ENCODE measurements at places on chromosomes 4 and X.
A peak's percentile ranks its signal among the peaks of the same experiment; 100 is the strongest.

GRCh38 chr4:143883529-143883928 is 21.8 kb downstream of the GYPE start:
- DNase-seq, result no peak

- no peak for DNase-seq
These were observed 204.9 kb upstream of the MAGEB2 start for GRCh38 chrX:30010471-30010870.

- DNase-seq, result no peak
These were observed 26.4 kb downstream of the EPGN start for GRCh38 chr4:74334636-74335035.

DNA sequence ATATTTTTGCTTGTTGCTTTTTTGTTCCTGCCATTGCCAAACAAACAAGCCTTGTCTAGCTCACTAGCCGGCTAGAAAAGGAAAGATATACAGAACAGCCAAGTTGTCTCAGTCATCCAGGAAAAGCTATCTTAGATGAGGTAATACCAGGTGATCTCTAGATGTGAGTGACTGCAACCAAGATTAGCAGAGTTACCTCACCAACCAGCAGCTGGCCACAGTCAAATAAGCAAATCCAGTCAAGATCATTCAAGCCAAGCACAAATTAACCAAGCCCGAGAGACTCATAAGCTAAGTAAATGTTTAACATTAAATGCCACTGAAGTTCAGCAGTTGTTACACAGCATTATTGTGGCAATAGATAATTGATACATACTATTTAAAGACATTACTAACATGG is 108.6 kb downstream of the CENPC start:
- no peak for DNase-seq

DNA sequence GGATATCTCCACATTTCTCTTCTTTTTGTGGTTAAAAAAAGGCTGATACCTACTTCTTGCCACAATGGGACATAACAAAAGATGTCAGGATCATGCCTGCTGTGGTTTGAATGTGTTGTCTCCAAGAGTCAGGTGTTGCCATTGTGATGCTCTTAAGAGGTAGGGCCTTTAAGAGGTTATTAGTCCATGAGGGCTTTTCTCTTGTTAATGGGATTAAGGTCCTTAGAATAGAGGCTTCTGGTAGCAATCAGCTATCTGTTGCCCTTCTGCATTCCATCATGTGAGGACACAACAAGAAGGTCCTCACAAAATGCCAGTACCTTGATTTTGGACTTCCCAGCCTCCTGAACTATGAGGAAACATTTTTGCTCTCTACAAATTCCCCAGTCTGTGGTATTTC is 191.4 kb downstream of the GBA3 start:
- no peak for DNase-seq

- DNase-seq, result no peak
These were observed 13.0 kb downstream of the CORIN start for GRCh38 chr4:47824840-47825239.

GRCh38 chr4:145497199-145498149 is 15.8 kb downstream of the SMAD1 start:
- no peak for DNase-seq

DNA sequence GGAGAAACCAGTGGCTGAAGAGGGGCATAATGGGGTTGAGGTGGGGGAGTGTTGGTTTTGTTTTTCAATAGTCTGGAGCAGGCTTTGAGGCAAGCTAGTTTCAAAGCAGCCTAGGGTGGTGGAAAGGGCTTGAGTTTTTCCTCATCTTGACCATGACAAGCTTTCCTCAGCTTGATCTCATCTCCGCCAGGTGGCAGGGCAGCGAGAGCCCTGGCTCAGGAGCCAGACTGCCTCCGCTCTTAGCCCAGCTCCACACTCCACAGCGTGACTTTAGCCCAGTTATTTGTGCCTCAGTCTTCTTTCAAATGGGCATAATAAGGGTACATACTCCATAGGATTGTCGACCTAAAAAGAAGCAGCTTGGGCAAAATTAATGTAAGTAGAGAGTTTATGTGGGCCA is 29.9 kb upstream of the SOWAHD start:
- DNase-seq, result no peak

- peak; percentile 26 for DNase-seq
These were observed 23.3 kb upstream of the TMSB4X start for GRCh38 chrX:12951595-12951975.

GRCh38 chr4:114907568-114907967 is 205.9 kb downstream of the NDST4 start:
- DNase-seq, result no peak

GRCh38 chrX:31058284-31058683 is 13.6 kb downstream of the FTHL17 start:
- DNase-seq, result no peak

DNA sequence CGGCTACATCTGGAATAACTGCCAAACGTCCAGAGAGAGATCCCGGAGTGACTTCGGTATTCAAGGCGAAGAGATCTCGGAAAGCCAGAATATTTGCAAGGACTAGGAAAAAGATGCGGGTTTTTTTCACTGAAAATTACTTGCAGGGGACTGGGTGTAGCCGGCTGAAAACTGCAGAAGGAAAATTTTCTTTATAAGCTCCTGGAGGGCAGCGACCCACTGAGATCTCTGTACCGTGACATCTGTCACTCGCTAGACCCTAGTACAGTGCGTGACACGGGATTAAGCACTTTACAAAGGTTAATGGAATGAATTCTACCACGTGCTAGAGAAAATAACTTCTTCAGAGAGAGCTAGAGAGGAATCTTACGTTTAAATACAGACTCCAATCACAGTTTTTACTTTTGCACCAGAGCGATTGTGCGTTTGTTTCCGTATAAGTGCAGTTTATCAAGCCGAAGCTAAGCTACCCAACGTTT is 1.1 kb upstream of the LCORL start:
- DNase-seq, result no peak

- no peak for DNase-seq
These were observed 123.3 kb downstream of the KLHL8 start for GRCh38 chr4:87097075-87097474.

GRCh38 chrX:14690553-14690952 is 161.2 kb downstream of the GLRA2 start:
- no peak for DNase-seq

- no peak for DNase-seq
These were observed 98.7 kb upstream of the KLHL13 start for GRCh38 chrX:118215346-118215745.

DNA sequence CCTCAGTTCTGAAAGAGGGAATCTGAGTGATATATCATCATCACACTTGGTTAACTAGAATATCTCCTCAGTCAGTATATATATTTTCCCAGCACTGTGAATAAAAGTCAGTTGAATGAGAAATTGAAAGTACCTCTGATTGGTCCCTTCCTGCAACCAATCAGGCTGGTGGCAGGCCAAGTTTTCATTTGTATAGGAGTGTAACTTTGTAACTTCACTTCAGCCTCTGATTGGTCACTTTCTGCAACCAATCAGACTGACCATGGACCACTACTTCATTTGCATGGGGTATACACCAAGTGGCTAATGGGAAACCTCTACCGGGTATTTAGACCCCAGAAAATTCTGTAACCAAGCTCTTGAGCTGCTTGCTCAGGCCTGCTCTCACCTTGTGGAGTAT is 2.0 kb upstream of the PGK1 start:
- no peak for DNase-seq

DNA sequence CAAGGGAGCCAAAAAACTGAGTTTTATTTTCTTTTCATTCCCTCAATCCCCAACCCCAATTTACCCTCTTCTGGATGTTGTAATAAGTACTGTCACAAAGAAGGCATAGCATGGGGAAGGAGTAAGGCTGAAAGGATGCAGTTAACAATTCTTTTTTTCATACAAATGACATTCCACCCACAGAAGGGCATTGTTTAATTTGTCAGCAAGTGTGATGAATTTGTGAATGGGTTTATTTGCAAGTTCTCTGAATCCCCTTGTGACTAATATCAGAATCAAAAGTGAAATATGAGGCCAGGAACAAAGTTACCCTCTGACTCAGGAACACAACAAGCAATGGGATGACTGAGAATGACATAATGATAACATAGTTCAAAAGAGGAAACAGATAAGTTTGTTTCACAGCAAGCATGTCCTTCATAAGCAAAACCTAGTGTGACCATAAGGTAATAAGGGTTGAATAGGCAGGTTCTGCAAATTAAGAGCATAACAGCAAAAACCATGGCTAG is 2.1 kb downstream of the GEMIN8 start:
- DNase-seq, result peak; percentile 45

DNA sequence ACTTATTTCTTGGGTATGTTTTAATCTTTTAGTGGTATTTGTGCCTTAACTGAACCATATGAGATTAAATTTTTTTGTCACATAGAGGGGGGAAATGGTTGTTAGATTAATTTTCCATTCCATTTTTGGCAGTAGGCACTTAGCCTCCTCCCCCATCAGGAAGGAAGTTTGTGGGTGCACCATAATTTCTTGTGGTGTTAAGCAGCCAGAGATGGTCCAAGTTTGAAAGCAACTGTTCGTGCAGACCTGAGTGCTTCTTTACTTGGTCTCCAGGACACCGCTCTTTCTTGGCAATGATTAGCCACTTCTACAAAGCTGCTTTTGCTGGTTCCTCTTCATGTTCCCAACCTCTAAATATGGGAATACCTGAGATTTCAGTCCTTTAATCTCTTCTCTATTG is 92.7 kb upstream of the RPL34 start:
- peak; percentile 40 for DNase-seq

- DNase-seq, result no peak
These were observed 12.2 kb upstream of the VMA21 start for GRCh38 chrX:151384807-151385206.

DNA sequence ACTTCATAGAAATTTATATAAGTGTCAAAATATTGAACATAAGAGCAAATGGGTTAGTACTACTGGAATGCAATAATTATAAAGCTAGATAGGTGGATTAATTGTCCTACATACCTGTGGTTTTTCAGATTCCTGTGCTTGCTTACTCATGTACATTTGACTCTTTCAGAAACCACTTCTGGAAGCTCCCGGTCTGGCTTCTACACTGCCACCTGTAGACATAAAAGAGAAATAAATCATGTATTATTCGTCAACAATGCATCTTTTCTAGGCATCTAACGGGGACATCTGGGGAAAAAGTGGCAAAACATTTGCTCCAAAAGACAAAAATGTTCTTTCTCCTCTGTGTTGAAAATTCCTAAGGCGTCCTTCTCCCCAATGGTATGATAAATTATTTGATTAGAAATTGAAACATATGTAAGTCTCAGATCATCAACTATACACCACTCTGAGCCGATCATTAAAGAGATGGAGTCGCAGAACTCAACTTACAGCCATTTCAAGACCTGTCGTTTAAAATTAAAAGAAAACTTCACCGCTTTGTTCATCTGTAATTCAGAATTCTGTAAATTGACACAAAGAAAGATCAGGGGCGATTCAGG is 648.7 kb upstream of the DIPK2B start:
- peak; percentile 62 for DNase-seq

GRCh38 chr4:38046727-38047489 is 86.7 kb downstream of the PTTG2 start:
- no peak for DNase-seq

GRCh38 chr4:135934026-135934425 is 1598.3 kb downstream of the PCDH18 start:
- no peak for DNase-seq

GRCh38 chr4:173834151-173834550 is 304.1 kb upstream of the HAND2 start:
- no peak for DNase-seq

GRCh38 chrX:42714981-42715700 is 62.8 kb downstream of the PPP1R2C start:
- DNase-seq, result peak; percentile 11

- DNase-seq, result no peak
These were observed 101.5 kb downstream of the MXRA5 start for GRCh38 chrX:3244955-3245354.

- DNase-seq, result no peak
These were observed 66.7 kb downstream of the STAG2 start for GRCh38 chrX:124028182-124028581.

DNA sequence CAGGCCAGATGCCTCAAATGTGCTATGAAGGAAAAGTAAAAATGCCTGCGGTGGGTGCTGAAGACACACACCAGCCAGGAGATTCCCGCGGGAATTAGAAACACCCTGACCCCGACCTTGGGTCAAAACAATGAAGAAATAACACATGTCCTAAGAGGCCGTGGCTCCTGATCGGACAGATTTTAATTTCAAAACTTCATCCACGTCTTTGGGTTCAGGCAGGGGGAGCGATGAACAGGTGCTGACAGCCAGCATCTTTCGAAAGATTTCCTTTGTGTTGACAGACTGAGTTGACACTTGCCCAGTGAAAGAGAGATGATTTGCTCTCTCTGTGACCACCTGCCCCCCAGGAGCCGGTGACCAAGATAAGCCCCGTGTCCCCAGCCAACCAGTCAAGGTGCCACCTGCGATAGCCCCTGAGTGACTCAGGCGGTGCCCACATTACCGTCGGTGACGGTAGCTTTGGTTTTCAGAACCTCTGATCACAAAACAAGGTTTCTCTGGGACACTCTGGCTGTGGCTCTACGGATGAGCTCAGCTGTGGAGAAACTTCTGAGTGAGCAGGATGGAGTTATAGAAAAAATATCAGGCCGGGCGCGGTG is 11.0 kb upstream of the IL3RA start:
- no peak for DNase-seq

DNA sequence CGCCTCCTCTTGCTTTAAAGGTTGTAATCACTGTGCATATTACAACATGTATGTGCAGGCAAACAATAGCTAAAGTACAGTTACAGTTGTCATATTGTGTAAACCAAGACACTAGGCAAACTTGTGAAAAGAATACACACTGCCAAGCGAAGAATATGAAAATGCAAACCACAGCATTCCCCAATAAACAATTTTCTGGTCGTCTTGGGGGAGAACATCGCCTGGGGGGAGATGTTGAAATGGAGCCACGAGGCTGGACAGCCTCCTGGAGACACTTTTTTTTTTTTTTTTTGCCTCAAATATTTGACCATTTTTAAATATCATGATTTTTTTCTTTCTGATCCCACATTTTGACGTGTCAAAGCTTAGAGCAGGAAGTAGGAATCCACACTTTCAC is 51.7 kb upstream of the PDLIM3 start:
- DNase-seq, result no peak

DNA sequence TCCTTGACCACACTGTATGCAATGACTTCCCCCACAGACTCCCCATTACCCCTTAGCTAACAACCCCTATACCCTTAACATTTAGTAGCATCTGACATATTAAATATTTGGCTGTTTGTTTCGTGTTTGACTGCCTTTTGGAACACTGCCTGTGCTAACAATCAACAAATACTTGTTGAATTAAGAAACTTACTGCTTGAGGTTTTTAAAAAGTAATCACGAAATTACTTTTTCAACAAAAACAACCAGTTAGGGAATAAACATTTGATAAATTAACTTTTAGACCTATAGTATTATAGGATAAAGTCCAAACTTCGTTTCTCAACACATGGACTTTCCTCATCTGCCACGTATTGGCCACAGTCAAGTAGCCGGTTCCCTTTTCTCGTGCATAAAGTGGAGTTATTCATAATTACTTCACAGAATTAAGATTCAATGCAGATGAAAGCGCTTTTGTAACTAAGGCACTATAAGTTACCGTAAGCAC is 555 bp upstream of the ELMOD2 start:
- DNase-seq, result no peak

DNA sequence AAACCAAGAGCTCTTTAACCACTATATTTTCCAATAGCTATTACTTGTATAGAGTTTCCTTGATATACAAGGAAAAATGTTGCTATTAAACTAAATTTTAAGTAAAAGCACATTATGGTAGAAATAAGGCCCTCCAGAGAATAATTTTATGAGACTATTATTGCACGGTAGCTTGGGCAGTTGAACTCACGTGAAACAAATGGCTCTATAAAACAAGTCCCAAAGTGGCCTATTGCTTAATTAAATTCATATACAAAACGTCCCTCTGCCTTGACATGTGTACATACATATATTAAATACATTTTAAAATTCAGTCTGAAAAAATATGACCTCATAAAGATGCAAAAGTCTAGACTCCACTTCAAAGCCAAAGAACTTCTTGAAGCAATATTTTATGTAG is 582.2 kb downstream of the CENPC start:
- DNase-seq, result no peak
